ENCODE measurements at places on chromosomes 6 and 20.

DNA sequence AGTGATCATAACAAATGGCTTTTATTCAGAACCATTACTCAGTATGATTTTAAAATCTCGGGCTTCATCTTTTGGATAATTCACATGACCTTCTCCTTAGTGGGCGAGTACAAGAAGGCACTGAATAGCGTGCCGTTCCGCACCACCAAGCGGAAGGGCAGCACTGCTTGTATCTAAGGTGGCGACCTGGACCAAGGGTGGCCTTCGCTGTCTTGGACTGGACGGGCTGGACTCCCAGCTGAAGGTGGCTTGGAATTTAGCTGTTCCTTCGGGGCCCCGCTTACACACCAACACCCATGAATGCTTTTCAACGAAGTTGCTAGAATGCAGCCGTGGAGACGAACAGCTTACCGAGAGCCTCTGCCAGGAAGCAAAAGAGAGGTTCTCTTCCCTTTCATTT, 168.6 kb upstream of the AGPAT4 start:
- no peak for DNase-seq

DNA sequence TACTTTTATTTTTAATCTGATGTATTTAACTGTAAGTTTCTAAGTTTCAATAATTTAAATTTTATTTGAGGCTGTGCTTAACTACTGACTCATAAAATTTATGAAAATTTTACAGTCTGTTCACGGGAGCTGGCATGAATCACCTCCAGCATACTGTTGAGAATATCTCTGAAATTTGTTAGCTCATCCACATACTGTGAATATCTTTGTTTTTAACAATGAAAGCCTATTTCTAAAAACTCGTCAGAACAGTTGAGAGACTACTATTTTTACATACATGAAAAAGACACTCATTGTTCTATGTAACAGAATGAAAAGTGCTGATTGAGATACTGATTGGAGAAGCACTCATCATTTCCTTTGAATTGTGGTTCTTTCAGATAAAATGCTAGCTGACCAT, 749.3 kb downstream of the TENT5A start:
- no peak for DNase-seq

DNA sequence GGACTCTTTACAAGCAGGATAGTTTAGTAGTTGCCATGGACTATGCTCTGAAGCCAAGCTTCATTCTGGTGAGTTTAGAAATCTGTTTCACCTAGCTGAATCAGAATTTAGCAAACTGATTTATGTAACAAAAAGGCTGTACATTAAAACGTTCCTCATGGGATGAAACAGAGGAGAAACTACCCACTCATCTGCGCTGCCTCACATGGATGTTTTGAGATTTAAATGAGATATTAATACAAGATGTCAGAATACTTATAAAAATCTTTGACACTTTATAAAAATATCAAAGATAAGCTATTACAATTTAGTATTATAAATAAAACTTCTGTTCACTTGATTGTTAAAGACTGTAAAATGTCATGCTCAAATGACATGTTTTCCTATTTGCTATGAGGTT, 16.8 kb downstream of the RUNX2 start:
- no peak for DNase-seq

- no peak for DNase-seq
These were observed 1075.0 kb upstream of the GJE1 start for GRCh38 chr6:141057761-141058160.

- DNase-seq, result no peak
These were observed 91.0 kb downstream of the UNC5CL start for GRCh38 chr6:40947876-40948526.

DNA sequence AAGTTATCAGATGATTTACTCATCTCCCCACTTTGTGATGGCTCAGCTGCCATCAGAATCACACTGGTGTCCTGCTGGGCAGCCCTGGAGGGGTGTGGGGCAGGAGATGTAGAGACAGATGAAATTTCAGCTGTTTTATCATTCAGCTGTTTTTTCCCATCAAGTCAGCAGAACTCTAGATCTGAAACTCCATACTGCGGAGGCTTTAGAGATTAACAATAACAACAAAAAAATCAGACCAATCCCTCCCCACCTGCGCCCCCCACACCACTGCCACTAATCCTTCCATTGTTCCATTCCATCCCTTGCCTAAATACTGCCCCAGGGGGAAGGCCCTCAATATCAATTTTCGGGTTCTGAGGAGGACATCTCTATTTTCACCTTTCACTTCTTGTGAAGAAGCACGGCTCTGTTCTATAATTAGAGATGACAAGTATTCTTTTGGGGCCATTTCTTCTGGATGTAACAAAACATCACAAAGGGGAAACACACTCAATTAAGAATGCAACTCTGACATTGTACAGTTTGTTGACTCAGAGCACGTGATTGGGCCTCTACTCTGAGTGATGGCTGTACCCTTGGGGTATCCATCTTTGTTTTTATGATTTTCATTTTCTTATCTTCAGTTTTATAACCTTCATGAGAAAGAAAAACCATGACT, 396.3 kb downstream of the ZFAND3 start:
- no peak for DNase-seq

GRCh38 chr6:34025112-34025807, 120.6 kb downstream of the GRM4 start:
- DNase-seq, result no peak

DNA sequence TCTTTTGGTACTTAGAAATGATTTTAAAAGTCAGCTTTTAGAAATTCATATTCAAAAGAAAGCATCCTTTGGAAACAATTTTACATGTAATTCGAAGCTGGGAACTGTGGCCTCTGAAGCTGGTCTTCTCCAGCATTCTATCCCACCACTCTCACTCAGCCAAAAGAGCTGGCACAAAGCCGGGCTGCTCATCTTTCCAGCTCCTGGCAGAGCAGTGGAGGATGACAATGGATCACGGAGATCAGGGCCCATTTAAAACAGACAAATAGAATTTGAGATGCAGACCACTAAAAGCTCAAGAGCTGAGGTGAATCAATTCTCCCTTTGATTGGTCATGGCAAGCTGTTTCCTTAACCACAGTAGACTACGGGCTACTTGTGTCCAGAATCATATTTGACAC, 60.6 kb downstream of the OTOR start:
- DNase-seq, result no peak

DNA sequence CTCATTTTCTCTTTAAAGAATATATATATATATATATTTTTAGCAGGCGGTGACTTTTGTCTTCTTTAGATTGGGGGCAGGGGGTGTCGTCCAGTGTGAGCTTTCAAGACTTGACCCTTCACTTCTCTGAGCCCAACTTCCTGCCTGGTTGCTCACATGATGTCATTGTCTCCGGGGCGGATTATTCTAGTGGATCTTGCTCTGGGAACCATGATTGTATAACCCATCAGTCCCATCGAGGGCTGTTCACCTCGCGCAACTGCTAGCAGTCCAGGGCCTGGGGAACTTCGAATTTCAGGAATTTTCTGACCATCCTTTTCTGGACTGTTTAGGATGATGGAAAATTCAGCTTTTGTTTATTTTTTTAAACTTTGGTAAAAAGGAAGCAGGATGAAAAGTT, 1.0 kb downstream of the IGF2R start:
- DNase-seq, result peak; percentile 74

Data from heart right ventricle (tissue), 16 donors.